ENCODE measurements at places on chromosomes 13 and 19.

- DNase-seq: no peak
Observed at GRCh38 chr19:40576151-40576584, 505 bp upstream of the SHKBP1 start.

DNA sequence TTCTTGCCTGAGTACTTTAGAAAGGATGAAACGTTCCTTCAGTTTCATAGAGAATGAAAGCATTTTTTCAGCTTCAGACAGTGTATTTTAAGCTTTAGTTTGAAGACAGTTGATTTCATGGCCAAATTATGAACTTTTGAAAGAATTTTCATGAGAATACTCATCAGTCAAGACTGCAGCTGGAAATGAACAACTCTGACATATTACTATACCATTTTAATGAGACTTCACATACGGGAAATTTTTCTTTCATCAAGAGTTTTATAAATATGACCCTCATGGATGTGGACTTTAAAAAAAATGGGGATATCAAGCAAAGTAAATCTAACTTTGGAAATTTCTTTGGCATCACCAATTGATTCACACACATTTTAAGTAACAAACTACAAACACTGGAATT is 6.4 kb downstream of the LATS2 start:
- DNase-seq: no peak

- no peak for DNase-seq
Observed at GRCh38 chr19:48543121-48543710, 8.8 kb upstream of the SULT2B1 start.

GRCh38 chr19:4916292-4917082 is 7.2 kb downstream of the UHRF1 start:
- DNase-seq: no peak

- DNase-seq: no peak
Observed at GRCh38 chr19:45815481-45816216, 541 bp upstream of the RSPH6A start.

Data from fibroblast of the conjunctiva (primary cell).